ENCODE measurements at places on chromosomes 13 and 19.

GRCh38 chr13:32887617-32888016 is 128.6 kb upstream of the KL start:
- DNase-seq = no peak

- peak; percentile 68 for DNase-seq
Observed at GRCh38 chr19:4399812-4400134, 574 bp downstream of the SH3GL1 start.

DNA sequence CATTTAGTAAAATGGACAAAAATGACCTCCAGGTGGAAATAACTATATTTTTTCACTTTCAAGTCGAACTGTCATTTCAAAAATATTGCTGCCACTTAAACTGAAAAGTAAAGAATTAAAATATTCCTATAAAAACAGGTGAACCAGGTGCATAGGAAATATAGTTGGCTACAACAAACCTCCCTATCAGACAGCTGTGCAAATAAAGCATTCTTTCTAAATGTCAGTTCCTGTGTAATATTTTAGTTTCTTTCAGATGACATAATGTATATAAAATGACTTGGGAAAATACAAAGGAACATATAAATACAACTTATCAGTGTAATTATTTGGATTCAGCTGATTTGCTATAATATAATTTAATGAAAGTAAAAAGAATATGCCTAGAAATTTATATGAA is 403.5 kb upstream of the GPC6 start:
- DNase-seq = no peak

DNA sequence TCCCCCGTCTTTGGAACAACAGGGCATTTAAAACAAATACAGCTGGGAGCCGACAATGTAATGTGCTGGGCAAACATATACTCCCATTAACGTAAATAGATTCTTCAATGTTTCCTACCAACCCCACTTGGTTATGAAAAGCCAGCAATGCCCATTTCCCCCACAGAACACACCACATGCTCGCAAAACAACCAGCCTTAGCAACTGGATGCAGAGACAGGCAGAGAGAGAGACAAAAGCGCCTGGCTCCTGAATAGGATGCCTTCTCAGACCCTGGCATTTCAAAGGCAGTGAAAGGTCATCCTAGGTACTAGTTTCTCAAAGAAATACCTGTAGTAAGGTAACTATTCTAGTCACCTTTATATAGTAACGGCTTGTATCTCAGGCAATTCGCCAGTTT is 462.9 kb downstream of the ITGBL1 start:
- DNase-seq = no peak

- DNase-seq = no peak
Observed at GRCh38 chr19:6935618-6936017, 48.2 kb downstream of the ADGRE1 start.

GRCh38 chr19:42134535-42135070 is 2.4 kb upstream of the POU2F2 start:
- DNase-seq = no peak

GRCh38 chr13:95137096-95137495 is 164.2 kb downstream of the ABCC4 start:
- peak; percentile 53 for DNase-seq

DNA sequence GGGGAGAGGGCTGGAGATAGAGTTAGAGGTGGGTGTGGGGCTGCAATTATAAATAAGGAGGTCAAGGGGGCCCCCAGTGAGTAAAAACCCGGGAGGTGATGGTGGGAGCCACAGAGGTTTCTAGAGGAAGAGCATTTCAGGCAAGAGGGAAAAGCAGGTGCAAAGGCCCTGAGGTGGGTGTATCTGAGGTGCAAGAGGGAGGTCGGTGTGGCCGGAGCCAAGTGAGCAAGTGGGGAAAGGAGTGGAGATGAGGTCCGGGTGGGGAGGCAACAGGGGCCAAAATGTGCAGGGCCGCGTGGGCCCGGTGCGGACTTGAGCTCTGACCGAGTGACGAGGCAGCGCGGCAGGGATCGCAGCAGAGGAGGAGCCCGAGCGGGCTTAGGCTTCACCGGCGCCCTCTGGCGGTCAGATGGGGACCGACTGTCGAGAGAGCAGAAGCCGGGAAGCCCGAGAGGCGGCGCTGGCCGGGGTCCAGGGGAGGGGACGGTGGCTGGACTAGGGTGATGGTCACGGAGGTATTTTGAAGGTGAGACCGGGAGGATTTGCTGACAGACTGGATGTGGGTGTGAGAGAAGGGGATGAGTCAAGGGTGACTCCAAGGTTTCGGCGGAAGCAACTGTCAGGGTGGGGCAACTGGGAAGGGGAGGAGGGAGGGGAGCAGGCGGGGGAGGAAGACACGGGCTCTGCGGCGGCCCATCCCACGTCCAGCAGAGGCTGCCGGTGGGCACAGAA is 17.7 kb upstream of the SPACA4 start:
- DNase-seq = peak; percentile 95

DNA sequence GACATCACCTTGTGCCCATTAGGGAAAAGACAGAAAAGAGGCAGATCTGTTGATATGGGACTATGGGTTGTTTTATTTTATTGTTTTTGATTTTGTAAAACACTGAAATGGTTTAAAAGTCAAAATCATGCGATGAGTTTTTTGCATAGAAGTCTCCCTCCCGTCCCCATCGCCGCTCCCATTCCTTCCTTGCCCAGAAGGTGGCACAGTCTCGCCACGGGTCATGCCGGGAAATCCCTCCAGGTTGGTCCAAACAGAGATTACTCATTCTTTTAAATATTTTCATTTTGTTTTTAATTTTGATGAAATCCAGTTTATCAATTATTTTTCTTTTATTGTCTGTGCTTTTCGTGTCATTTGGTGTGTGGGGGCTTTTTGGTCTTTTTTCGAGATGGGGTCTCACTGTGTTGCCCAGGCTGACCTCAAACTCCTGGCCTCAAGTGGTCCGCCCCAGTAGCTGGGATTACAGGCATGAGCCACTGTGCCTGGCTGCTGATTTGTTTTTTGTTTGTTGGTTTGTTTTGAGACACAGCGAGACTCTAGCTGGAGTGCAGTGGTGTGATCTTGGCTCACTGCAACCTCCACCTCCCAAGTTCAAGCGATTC is 9.2 kb downstream of the PGPEP1 start:
- DNase-seq = peak; percentile 81

- DNase-seq = peak; percentile 67
Observed at GRCh38 chr19:29872224-29872731, 60.5 kb downstream of the CCNE1 start.

- DNase-seq = peak; percentile 33
Observed at GRCh38 chr19:48874303-48875135, 2.3 kb downstream of the PPP1R15A start.

DNA sequence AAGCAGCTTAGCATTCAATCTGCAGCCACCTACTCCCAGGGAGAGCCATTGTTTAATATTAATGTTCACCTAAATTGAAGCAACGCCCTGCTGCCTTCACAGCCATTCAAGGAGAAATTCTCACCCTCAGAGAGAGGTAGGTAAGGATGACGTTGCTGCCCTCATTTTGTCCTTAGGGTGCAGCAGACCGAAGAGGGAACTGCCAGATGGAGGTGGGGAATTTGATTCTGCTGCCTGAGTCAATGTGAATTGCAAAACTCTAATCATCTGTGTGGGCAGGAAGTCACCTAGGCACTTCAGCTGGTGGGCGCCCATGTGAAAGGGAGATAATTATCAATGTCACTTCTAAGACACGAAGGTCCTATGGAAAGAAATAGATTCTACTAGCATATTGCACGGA is 503.4 kb downstream of the TBC1D4 start:
- DNase-seq = no peak

GRCh38 chr19:15448044-15448777 is 1.5 kb downstream of the WIZ start:
- no peak for DNase-seq

GRCh38 chr13:87524775-87525174 is 146.4 kb upstream of the SLITRK5 start:
- no peak for DNase-seq

DNA sequence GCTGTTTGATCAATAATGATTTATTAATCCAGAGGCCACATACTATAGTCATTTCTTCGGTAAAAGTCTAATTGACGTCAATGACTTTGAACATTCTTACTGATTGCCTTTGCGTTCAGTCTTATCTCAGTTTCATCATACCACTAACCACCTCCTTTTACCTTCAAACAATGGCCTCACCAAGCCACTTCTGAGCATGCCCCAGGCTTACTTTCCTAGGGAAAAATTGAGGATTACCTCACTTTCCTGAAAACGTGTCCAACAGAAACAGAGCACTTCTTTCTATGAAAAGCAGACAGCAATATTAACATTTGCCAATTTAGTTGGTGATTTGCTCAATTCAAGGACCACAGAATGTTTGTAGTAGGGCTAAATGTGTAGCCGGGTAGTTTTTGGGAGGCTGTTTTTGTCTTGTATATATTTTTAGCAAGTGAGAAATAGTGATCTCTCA is 157.6 kb downstream of the KLF5 start:
- DNase-seq = no peak

DNA sequence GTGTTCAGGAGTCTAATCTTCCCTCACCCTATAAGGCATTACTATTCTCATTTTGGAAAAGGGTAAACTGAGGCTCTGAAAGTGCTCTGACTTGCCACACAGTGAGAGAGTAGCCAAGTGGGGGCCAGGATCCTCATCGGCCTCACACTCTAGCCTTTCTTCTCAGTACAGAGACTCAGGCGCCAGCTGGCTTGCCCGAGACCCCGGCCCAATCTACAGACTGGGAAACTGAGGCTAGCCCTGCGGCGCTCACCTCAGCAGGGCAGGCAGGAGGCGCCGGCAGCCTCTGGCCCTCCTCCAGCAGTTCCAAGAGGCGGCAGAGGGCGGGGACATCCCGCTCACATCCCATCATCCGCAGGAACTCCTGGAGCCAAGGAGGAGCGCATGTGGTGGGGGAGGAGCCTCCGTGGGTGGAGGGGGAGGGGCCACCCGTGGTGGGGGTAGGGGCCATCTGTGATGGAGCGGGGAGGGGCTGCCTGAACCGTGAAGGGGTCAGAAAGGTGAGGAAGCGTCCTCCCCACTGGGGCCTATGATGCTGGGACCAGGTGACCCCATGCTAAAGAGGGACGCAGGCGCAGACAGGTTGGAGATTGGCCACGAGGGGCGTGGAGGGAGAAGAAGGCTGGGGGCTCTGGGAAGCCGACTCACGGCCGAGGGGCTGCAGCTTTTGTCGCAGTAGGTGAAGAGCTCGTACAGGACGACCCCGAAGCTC is 8.7 kb upstream of the INSL3 start:
- no peak for DNase-seq

DNA sequence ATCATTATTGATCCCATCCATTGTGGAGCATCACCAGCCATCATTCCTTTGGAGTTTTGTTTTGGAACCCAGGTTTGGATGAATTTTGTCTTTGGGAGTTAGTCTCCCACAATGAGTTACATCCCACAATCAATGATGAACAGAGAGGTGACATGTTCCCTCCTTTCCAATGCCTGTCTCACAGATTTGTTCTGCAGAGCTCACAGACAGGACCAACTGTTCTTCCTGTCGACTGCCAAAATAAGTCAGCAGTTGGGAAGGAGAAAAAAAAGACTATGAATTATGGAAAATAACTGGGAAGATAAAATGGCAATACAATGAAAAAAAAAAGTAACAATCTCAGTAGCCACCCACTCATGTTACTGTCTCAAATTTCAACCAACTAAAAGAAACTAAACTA is 489.1 kb downstream of the MYO16 start:
- DNase-seq = no peak

All from hematopoietic multipotent progenitor cell treated with erythropoietin and hydrocortisone succinate and interleukin-3 and kit ligand, for 4 days (in vitro differentiated cells).